ENCODE measurements at places on chromosomes 12 and 14. TPM values are rescaled to one million over a fixed set of nuclear protein-coding genes. Genes with fewer than 3 reads are reported as not detected.
A peak's percentile ranks its signal among the peaks of the same experiment; 100 is the strongest.

GRCh38 chr12:95395696-95396095 lies 78.3 kb upstream of the METAP2 start:
- H3K27ac ChIP-seq = no peak overlapping the region
- no peak overlapping the region for H3K4me3 ChIP-seq
- peaks cover 2% of the 10 kb centered on the region for H3K27me3 ChIP-seq
- H3K36me3 ChIP-seq = peaks cover 9% of the 10 kb centered on the region

- H3K27me3 ChIP-seq = no peaks in the 10 kb centered on the region
- no peak overlapping the region for H3K4me3 ChIP-seq
- no peak overlapping the region for H3K27ac ChIP-seq
- H3K36me3 ChIP-seq = peaks cover 41% of the 10 kb centered on the region
- peaks cover 6% of the 10 kb centered on the region for H3K4me1 ChIP-seq
These were observed 79.0 kb downstream of the DCAF5 start for GRCh38 chr14:69073915-69074314.

The RNF212B gene
- total RNA-seq = not detected

The C12orf54 gene
- total RNA-seq = not detected

DNA sequence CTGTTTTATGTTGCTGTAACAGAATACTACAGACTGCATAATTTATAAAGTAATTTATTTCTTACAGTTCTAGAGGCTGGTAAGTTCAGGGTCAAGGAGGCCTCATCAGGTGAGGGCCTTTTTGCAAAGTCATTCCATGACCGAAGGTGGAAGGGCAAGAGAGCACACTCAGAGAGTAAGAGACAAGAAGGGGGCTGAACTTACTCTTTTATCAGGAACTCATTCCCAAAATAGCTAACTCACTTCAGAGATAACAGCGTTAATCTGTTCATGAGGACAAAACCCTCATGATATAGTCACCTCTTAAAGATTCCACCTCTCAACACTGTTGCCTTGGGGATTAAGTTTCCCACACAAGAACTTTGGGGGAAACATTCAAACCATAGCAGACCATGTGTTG lies 51.5 kb upstream of the RNU6-7 start:
- no peaks in the 10 kb centered on the region for H3K27me3 ChIP-seq
- no peak overlapping the region for H3K27ac ChIP-seq
- DNase-seq = no peak
- no peak overlapping the region for H3K4me3 ChIP-seq
- H3K4me1 ChIP-seq = no peaks in the 10 kb centered on the region

The MIPOL1 gene
- total RNA-seq = 12.1 TPM

GRCh38 chr12:112159146-112159541 lies 33.8 kb downstream of the TRAFD1 start:
- no peaks in the 10 kb centered on the region for H3K27me3 ChIP-seq
- H3K27ac ChIP-seq = no peak overlapping the region
- peak overlapping the region; percentile 79 for H3K4me3 ChIP-seq
- peaks cover 65% of the 10 kb centered on the region for H3K36me3 ChIP-seq
- no peak for DNase-seq

The TUNAR gene
- 2.0 TPM for total RNA-seq

GRCh38 chr14:29927376-29928116 lies at the start of gene PRKD1:
PRKD1 (minus strand) TSS chr14:29927847.
- no peak within 1 kb of the TSS for H3K27ac ChIP-seq
- peak; percentile 62 for DNase-seq
- H3K4me3 ChIP-seq = peak within 1 kb of the TSS; percentile 96
- H3K27me3 ChIP-seq = peaks cover 7% of the 10 kb centered on the region
- peaks cover 21% of the 10 kb centered on the region for H3K4me1 ChIP-seq
- H3K36me3 ChIP-seq = peaks cover 3% of the 10 kb centered on the region

DNA sequence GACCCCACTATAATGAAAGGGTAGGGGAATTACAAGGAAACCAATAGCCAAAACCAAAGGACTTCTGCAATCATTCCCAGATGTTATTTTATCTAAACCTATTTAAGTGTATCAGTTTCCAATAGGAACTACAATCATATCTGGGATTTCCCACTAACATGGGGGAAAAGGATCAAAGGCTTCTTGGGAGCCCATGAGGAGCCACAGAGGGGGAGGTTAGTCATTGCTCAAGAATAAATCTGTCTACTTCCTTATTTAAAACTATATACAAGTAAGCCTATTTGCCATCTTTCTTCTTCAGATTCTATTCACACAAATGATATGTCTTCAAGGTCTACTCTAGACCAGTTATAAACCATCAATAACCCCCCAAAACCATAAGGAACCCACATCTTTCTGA lies 33.1 kb downstream of the FGD6 start:
- peaks cover 13% of the 10 kb centered on the region for H3K4me1 ChIP-seq
- DNase-seq = no peak
- no peak overlapping the region for H3K27ac ChIP-seq

- peaks cover 2% of the 10 kb centered on the region for H3K4me1 ChIP-seq
- no peak overlapping the region for H3K27ac ChIP-seq
- H3K36me3 ChIP-seq = no peaks in the 10 kb centered on the region
- H3K4me3 ChIP-seq = no peak overlapping the region
- no peak for DNase-seq
These were observed 11.0 kb upstream of the AEBP2 start for GRCh38 chr12:19428246-19428645.

- no peak for DNase-seq
- peaks cover 3% of the 10 kb centered on the region for H3K27me3 ChIP-seq
- no peak overlapping the region for H3K4me3 ChIP-seq
- H3K27ac ChIP-seq = no peak overlapping the region
- no peaks in the 10 kb centered on the region for H3K36me3 ChIP-seq
These were observed 65.5 kb downstream of the SVOP start for GRCh38 chr12:108955225-108955835.

The FAM222A gene
- 14.2 TPM for total RNA-seq

DNA sequence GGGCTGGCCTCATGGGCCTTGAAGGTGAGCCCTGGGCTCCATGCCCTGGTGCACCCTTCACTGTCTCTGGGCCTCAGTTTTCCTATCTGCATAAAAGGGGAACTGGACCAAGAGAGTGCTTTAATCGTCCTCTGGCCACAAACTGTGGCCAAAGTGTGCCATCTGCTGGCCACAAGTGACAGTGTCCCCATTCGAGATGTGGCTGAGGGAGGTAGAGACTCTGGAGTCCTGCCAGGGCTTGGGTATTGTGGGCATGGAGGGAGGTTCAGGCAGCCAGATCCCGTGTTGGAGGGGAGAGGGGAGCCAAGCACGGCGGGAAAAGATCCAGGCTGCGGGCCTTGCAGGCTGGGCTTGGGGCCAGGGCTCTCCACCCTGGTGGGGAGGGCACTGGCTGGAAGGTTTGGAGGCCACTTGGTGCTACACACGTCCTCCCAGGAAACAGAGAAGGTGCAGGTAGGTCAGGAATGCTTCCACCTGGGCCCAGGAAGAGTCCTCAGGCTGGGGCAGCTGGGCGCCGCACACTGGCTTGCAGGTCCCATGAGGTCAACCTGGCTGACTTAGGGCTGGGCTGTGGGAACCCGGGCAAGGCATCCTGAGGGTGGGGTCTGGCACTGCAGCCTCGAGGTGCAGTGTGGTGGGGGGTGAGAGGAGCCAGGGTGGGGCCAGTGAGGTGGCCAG lies 7.3 kb upstream of the KIF26A start:
- peak; percentile 52 for DNase-seq
- peaks cover 3% of the 10 kb centered on the region for H3K4me1 ChIP-seq
- no peak overlapping the region for H3K4me3 ChIP-seq
- peaks cover 5% of the 10 kb centered on the region for H3K36me3 ChIP-seq
- peaks cover 8% of the 10 kb centered on the region for H3K27me3 ChIP-seq

DNA sequence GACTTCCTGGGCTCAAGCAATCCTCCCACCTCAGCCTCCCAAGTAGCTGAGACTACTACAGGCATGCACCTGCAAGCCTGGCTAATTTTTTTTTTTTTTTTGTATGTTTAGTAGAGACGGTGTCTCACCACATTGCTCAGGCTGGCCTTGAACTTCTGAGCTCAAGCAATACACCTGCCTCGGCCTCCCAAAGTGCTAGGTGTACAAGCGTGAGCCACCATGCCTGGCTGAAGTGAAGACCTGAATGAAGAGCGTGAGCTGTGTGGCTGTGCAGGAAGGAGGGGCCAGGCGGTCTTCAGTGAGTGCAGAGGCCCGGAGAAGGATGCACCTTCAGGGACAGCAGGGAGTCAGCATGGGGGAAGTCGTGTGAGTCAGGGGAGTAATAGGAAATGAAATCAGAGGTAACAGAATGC lies 14.9 kb upstream of the NFKBIA start:
- DNase-seq = no peak
- H3K4me3 ChIP-seq = no peak overlapping the region
- H3K4me1 ChIP-seq = peaks cover 5% of the 10 kb centered on the region
- H3K27ac ChIP-seq = no peak overlapping the region

- H3K27ac ChIP-seq = no peak overlapping the region
- H3K4me1 ChIP-seq = no peaks in the 10 kb centered on the region
- H3K27me3 ChIP-seq = peaks cover 2% of the 10 kb centered on the region
- no peaks in the 10 kb centered on the region for H3K36me3 ChIP-seq
These were observed 71.9 kb upstream of the NCOR2 start for GRCh38 chr12:124639122-124639806.

The LRP1-AS gene
- 0.46 TPM for total RNA-seq

The TMEM229B gene
- 0.08 TPM for total RNA-seq

- peaks cover 18% of the 10 kb centered on the region for H3K4me1 ChIP-seq
- H3K36me3 ChIP-seq = peaks cover 5% of the 10 kb centered on the region
- H3K27me3 ChIP-seq = peaks cover 12% of the 10 kb centered on the region
- no peak overlapping the region for H3K27ac ChIP-seq
- no peak overlapping the region for H3K4me3 ChIP-seq
- DNase-seq = no peak
These were observed 3.1 kb upstream of the CDCA4 start for GRCh38 chr14:105023791-105024480.
